ENCODE measurements at places on chromosomes 11 and 22.

DNA sequence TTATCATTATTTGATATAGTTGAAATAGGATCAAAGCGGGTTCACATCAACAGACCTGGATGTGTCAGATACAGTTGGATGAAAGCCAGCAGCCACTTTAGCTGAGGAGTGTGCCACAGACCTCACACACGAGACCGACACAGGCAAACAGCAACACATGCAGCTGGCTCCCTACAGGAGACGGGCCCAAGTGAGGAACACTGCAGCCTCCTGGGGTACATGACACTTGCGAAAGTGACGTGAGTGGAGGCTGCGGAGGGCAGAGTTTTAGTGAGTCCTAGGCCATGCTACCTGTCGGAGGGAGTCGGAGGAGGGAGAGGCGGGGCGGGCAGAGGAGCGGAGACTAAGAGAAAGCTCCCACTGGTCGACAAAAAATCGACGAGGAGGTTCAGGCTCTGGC is 100.9 kb upstream of the BID start:
- DNase-seq, result no peak

DNA sequence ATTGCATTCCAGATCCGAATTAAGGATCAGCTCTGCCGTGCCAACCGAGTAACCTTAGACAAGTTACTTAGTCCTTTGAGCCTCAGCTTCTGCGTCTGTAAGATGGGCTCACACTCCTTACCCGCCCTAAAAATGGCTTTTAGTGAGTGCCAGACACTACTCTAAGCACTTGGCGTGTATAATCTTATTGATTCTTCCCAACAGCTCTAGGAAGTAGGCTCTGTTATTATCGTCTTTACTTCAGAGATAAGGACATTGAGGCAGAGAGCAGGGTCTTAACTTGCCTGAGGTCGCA is 21.7 kb upstream of the ROBO3 start:
- no peak for DNase-seq

DNA sequence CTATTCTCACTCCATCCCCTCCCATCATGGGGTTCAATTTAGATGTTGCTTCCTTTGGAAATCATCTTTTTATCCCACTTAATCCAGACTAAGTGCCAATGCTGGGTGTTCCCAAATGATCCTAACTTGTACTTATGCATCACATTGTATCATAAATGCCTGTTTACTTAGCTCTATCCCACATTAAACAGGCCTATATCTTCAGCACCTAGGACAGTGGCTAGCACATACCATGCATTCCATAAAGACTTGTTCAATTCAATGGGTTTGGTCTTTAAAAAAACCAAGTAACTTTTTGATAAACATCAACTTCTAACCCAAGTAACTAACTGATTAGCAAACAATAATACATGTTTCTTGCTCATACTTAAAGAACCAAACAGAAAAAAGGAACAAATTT is 40.6 kb downstream of the RSF1 start:
- no peak for DNase-seq

DNA sequence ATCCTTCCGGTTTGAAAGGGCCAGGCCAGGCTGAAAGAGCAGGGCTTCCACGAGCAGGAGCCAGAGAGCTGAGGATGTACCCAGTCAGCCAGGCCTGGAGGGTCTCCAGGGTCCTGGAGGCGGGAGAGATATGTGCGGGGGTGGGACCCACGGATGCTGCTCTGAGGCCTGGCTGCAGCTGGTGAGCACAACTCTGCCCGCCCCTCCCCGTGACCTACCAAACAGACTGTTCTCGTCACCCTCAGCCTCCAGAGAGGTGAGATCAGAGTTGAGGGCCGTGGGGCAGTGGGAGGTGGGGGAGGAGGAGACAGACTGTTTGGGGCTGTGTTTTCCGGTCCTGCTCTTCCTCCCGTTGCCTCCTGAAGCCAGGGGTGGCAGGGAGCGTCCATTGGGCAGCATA is 42.2 kb downstream of the TRIOBP start:
- no peak for DNase-seq

GRCh38 chr11:39462506-39462905 is 1996.9 kb downstream of the LRRC4C start:
- DNase-seq, result no peak

GRCh38 chr22:40967111-40967760 is 16.1 kb downstream of the RBX1 start:
- DNase-seq, result no peak

GRCh38 chr22:43819421-43819921 is 7.4 kb upstream of the EFCAB6 start:
- DNase-seq, result no peak

DNA sequence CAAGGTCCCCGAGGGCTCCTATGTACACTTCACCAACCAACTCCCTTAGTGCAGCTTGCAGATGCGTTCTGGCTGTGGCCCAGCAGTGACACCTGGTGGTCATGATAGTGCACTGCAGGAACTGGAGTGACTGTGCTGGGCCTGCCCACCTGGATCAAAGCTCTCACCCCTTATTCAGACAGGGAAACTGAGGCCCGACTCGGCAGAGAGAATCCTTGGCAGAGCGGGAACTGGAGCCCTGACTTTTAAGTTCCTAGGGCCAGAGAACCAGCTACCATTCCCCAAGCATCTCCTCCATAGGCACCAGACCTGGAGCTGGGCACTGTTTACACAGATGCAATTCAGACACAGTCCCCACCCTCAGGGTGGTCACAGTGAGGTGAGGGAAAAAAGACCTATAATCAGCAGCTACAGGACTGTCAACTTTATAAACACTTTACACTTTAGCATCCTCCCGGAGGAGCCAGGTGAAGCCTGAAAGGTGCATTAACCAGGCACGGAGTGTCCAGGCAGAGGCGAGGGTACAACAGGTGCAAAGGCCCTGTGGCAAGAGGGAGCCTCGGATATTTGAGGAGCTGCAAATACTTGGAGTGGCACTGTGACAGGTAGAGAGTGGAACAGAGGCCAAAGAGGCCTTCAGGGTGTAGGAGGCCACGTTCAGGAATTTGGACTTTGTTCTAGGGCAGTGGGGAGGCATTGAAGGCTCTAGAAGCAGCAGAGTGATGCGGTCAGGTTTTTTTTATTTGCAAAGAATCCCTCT is 22.0 kb downstream of the RHBDD3 start:
- peak; percentile 26 for DNase-seq

DNA sequence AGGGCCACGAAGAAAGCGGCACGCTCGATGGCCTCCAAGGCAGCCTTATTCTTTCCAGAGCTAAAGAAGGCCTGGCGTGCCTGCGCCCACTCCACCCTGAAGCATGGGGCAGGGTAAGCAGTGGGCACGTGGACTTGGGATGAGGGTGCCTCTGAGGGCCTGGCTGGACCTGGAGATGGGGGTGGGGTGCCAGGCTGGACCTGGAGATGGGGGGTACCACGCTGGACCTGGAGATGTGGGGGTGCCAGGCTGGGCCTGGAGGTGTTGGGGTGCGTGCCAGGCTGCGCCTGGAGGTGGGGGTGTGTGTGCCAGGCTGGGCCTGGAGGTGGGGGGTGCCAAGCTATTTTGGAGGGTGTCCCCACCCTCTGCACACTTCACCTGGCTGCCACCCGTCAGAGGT is 5.3 kb downstream of the CPT1B start:
- DNase-seq, result no peak

- DNase-seq, result no peak
These were observed 4.7 kb downstream of the TBC1D10C start for GRCh38 chr11:67408437-67409200.

DNA sequence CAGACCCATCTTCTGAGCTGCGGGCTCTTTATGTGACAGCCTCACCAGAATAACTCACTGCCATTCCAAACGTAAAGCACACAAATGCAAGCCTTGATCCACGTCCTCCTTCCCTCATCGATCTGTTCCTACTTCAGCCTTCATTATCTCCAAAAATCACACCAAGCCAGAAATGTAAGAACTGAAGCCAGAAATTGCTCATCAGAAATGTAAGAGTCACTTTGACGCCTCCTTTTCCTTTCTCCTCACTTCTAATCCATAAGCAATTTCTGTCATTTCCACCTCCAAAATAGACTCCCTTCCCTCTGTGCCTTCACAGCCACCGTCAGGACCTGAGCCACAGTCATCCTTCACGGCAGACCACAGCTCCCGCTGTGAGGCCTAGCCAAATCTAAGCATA is 387.3 kb upstream of the B3GAT1 start:
- DNase-seq, result no peak

DNA sequence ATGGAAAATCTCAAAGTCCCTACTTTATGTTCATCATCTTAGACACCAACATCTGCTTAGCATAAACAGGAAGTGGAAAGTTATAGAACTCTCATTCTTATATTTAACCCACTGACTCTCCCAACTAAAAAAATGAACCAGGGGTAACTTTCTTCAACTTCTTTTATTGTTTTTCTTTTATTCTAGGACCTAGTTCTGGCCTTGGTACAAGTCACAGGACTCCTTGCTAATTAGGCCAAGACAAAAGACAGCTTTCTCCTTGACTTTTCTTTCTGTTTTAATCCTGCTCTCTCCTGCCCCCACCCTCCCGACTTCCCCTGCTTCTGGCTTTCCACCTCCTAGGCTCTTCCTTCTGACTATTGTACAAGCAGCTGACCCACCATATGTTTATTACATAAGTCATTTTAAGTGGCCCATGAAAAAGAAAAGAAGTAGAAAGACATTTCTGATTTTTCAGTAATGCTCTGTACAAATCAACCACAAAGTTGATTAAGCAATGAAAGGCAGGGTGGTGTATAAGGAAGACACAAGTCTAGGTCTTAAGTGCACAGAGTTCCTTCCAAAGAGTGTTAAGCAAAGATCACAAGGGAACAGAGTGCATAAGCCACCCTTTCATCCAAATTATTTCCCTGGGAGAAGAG is 18.3 kb downstream of the JAML start:
- no peak for DNase-seq

DNA sequence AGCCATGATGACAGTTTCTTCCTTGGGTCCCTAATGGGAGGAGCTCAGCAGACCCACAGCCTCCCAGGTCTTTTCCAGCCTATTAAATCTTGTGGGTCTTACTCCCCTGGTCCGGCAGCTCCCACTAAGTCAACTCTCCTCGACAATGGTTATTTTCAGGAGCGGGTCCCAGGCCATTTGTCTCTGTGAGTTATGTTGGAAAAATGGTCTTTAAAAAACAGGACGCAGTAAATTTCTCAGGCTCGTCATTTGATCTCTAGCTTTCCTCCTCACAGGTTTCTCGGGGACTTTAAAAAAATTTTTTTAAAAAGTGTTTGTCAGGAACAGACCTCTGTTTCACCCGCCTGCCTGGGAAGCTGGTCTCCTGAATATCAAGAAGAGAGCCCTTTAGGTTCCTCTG is 397.5 kb upstream of the NARS2 start:
- no peak for DNase-seq

DNA sequence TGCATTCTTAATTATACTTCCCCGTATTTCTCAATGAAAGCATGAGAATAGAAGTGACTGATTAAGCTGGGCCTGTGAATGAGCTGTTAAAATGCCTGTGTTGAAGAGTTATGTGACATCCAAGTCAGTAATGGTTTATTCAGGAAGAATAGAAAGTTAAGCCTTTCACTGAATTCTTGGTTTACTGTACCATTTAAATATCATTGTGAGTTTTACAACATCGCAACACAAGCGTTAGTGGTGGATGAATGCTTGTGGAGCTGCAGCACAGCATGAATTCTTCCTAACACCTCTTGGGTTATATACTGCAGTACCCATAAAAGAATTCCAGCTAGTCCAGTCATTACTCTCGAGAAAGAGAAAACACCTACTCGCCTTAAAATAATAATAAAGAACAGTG is 257.8 kb downstream of the JRKL start:
- no peak for DNase-seq

GRCh38 chr11:69450064-69450856 is 31.2 kb upstream of the LINC01488 start:
- DNase-seq, result no peak

- no peak for DNase-seq
These were observed 195.0 kb downstream of the KIF18A start for GRCh38 chr11:27912916-27913315.

GRCh38 chr11:61691380-61692156 is 11.4 kb downstream of the DAGLA start:
- peak; percentile 87 for DNase-seq

GRCh38 chr11:94602430-94603372 is 35.5 kb downstream of the PIWIL4 start:
- no peak for DNase-seq

DNA sequence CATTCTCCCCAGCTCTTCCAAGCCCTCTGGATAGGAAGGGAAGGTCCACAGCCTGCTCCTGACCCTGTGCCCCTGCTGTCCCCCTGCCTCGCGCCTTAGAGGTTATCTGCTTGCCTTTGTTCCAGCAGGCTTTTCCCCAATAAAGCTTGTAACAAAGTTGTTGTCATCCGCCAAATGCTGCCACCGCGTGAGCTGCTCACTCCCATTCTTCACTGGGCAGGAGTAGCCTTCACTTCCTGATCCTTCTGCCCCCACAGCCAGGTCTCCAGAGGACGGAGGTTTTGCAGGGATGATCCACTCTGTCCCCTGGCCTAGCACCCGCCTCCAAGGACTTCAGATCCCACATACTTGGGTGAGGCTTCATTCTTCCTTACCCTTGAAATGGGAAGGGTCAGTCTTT is 94.0 kb upstream of the RASSF10 start:
- no peak for DNase-seq

DNA sequence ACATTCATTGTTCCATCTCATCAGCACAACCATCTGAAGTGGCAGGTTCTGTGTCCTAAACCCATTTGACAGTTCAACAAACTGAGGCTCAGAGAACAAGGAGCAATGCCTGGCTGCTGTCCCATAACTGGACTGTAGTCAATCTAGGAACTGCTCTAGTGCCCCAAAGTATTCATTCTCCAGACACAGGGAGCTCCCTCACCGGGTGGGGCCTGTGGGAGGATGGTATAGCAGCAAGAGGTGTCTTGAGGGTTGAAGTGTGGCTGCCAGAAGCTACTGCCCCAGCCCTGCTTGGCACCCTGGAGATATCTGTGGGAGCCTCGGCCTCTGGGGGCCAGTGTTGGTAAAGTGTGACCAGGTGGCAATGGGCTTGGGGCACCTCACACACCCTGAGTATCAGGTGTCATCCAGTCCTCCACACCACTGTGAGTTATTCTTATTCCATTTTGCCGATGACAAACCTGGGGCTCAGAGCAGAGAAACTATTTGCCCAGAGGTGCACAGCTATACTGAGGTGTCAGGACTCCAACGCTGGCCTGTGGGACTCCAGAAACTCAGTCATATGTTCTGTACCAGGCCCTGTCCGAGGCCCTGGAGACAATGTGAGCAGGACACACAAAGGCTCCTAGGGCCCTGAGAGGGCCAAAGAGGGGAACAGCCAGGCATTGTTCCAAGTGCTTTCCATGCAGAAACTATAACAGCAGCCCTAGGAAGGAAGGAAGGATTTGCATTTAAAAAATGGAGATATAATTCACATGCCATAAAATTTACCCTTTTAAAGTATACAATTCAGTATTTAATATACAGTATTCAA is 46.0 kb upstream of the KLHL35 start:
- DNase-seq, result no peak

DNA sequence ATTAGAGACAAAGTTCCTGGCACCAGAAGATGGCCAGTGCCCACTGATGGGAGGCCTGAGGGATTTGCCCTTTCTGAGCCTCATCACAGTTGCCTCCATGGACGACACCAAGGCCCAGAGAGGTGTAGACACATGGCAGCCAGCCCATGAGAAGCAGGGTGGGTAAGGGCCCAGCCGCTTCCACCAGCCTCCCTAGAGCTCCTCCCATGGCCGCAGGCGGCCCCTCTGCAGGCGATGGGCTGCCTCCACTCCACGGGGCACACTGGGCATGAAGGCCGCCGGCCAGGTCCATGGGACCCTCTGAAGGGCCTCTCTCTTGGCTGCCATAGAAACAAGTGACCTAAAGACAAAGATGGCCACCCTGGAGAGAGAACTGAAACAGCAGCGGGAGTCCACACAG is 14.5 kb downstream of the CCDC157 start:
- no peak for DNase-seq

GRCh38 chr11:101723371-101723770 is 139.6 kb upstream of the TRPC6 start:
- no peak for DNase-seq
